ENCODE measurements at places on chromosomes 16 and 17.

- no peak for DNase-seq
These were observed 76.6 kb downstream of the ABCC6 start for GRCh38 chr16:16146380-16147315.

DNA sequence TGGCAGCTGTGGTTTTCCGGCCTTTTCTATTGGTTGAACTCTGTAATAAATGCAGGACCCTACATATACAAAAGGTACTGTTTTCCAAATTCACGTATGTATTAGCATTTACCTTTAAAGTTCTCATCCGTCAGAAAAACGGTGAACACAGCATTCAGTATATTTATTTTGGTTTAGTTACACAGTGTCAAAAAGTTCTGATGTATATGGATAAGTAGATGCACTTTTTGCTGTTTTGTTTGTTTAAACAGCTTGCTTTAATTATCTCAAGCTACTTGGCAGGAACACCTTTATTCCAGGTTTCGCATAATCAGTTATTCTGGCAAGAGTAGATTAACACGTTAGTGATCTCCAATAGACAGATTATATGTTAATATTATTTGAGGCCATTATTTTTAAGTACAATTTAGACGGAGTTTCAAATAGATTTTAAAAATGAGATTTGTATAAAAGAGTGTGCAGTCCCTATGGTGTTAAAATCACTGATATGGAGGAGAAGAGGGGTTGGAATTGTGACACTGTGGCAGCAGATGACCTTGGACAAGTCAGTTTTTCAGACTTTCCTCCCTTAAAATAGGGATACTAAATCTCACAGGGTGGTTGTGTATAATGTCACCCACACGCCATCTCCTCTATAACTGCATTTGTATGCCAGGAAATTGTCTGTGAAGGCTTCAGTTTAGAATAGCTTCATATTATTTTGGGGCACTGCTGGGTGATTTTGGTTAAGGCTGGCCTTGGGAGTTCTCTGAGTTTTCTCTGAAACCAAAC is 2.1 kb downstream of the HERPUD1 start:
- DNase-seq, result no peak

GRCh38 chr16:57736419-57737351 is 1.1 kb downstream of the KATNB1 start:
- DNase-seq, result peak; percentile 46

GRCh38 chr17:81259058-81259605 is 20.0 kb downstream of the NDUFAF8 start:
- DNase-seq, result no peak

DNA sequence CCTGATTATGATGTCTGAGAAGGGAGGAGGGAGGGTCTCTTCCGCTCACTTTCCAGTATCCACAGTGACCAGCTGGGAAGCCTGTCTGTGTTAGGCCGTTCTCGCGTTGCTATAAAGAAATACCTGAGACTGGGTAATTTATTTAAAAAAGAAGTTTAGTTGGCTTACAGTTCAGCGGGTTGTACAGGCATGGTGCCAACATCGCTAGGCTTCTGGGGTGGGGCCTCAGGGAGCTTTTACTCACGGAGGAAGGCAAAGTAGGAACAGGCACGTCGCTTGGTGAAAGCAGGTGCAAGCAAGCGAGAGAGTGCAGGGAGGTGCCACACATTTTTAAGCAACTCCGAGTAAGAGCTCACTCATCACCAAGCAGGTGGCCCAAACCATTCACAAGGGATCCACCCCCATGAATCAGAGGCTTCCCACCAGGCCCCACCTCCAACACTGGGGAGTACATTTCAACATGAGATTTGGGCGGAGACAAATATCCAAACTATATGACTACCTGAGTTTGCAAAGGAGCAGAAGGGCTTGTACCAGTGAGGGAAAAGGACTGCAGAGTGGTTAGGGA is 137.5 kb downstream of the CCDC182 start:
- no peak for DNase-seq

DNA sequence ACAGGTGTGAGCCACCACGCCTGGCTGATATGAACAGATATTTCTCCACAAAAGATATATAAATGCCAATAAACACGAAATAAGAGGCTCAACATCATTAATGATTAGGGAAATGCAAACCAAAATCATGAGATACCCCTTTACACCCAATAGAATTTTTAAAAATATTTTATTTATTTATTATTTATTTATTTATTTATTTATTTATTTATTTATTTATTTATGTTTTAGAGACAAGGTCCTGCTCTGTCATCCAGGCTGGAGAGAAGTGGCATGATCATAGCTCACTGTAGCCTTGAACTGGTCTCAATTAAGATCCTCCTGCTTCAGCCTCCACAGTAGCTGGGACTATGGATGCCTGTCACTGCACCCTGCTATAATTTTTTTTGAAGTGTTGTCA is 30.8 kb downstream of the APPBP2 start:
- no peak for DNase-seq

- no peak for DNase-seq
These were observed 6.7 kb downstream of the ZNF646 start for GRCh38 chr16:31080756-31081419.

DNA sequence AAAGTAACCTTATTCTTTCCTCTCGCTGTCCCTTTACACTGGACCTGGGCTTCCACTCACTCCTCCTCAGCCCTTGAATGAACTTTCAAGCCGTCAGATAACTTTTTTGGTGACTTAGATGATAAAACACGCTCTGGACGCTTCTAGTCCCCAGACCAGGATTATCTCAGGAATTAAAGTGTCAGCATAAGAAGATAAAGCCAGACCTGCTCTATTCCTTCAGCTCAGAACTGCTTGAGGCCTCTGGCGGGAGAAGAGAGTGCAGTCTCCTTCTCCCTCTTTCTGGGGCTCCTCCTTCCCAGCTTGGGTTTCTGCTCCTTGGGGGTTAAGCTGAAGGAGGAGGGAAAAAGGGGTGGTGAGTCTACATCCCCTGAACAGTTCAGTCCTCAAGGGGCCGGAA is 6.6 kb downstream of the LPO start:
- no peak for DNase-seq

GRCh38 chr16:3919413-3919812 is 38.9 kb upstream of the CREBBP start:
- no peak for DNase-seq

DNA sequence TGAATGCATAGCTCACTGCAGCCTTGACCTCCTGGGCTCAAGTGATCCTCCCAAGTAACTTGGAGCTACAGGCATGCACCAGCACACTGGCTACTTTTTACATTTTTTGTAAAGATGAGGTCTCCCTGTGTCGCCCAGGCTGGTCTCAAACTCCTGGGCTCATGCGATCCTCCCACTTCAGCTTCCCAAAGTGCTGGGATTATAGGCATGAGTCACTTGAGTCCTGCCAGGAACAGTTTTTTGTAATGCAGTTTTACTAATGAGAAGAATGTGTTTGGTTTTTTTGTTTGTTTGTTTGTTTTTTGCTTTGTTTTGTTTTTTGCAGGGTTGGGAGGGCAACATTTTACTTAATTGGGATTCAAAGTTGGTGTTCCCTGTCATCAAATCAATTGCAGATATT is 22.2 kb downstream of the SOST start:
- no peak for DNase-seq

DNA sequence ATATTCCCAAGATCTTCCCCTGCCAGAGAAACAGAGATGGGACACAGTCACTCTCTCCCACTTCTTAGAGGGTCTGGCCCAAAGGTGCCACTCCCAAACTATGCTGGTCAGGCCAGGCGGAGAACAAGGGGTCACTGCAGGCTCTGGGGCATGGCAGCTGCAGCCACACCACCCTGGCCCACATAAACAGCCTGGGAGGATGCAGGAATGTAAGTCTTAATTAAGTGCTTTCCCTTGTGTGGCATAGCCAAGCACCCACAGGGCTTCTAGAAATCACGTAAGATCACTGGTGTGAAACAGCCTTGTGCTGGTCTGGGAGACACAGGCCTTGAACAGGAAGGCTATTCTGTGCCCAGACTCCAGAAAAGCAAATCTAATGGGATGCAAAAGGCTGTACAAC is 31.5 kb downstream of the ABCC12 start:
- DNase-seq, result no peak

DNA sequence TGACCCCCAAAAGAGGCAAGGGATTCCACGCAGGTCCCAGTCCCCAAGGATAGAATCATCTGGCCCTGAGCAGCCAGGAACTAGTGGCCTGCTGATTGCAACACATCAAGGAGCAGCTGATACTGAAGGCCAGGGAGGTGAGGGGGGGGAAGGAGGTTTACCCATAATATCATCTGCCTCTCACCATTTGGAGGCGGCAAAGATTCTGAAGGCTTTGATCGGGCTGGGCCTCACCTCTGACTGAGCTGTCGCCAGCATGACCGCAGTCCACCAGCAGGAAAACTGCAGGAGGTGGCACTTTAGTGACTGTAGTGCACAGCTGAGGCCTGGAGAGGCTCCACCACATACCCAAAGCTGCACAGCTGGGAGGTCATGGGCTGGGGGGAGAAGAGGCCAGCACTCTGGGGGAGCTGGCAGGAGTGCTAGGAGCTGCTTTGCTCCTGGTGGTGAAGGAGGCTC is 20.5 kb upstream of the ITGA3 start:
- DNase-seq, result no peak

DNA sequence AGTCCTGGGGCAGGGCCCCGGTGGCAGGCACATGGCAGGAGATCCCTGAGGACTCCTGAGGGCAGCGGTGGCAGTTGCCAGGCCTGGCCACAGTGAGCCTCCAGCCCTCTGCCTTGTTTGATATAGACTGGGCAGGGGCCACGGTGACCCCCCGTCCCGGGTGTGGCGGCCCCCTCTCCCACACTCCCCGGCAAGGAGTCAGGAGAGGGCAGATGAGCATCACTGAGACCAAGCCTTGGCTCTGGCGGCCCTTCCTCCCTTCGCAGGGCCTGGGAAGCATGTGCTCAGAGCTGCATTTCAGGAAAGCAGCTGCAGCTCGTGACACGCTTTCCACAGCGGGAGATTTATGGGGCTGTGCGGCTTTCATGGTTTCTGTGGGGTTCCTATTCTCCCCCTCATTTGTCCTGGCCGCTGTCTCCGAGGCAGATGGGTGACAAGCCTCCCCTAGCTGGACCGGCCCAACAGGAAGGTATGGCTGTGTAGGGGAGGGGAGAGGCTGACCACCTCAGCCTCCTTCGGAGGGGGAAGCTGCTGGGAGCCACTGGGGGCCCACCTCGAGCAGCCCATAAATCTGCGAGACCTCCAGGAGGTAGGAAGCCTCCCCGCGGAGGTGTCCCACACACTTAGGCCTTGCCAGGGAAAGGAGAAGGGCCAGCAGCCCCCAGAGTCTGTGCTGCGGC is 211.4 kb downstream of the NTN1 start:
- no peak for DNase-seq

DNA sequence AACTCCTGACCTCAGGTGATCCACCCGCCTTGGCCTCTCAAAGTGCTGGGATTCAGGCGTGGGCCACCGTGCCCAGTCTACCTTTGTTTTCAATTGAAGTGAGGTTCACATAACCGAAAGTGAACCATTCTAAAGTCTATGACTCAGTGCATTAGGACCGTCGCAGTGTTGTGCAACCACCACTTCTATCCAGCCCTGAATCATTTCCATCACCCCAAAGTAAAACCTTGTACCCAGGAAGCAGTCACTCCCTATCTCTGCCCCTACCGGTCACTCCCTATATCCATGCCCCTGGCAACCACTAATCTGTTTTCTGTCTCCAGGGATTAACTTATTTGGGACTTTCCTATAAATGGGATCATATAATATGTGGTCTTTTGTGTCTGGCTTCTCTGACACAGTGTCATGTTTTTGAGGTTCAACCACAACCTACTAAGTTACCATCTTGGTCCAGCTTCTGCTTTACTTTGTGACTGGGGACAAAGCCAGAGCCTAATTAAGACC is 28.3 kb upstream of the CDC42EP4 start:
- no peak for DNase-seq
